ENCODE measurements at places on chromosomes 12 and 14.

GRCh38 chr12:131923260-131923659 is 5.8 kb upstream of the PUS1 start:
- DNase-seq = peak; percentile 69

DNA sequence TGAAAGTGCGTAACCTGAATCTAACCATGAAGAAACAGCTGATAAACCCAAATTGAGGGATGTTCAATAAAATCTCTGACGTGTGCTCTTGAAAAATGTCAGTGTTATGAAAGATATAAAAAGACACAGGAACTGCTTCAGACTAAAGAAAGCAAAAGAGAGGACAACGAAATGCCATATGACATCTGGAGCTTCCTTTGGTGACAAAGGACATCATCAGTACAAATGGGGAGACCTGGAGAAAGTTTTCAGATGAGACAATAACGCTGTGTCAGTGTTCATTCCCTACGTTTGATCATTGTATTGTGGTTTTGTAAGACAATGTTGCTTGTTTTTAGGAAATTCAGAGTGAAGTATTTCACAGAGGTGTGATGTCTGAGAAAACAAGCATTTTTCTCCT is 125.9 kb upstream of the MAP1LC3B2 start:
- no peak for DNase-seq

GRCh38 chr14:39491134-39491571 is 58.9 kb upstream of the FBXO33 start:
- DNase-seq = no peak

DNA sequence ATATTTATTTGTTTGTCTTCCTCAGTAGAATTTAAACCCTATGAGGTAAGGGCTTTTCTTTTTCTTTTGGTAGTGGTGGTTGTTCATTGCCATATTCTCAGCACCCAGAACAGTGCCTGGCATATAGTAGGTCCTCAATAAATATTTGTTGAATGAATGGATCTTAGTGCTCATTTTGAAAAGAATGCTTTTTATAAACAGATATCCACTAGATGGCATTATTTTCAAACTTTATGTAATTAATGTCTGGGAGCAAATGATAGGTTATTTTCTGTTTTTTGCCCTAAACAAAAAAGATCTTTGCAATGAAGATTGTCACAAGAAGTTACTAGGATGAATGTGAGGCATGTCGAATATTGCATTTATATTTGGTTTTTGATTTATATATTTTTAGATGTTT is 64.1 kb downstream of the RAD51B start:
- no peak for DNase-seq

DNA sequence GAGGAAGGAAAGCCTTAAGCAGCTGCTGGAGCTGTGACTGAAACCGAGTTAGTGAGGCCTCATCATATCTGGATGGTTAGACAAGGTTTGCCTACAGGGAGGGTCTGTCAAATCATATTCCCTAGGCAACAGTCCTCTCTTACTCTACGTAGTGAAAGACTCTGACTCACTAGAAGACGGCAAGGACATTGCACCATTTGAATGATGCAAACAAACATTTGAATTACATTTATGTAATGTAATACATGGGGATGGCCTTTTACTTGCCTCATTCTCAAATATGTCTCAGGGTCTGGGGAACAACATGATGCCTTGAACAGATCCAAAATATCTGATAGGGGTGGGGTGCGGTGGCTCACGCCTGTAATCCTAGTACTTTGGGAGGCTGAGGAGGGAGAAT is 29.8 kb upstream of the STRAP start:
- no peak for DNase-seq

- DNase-seq = no peak
Measured at GRCh38 chr14:101361451-101362433, 199.6 kb upstream of the DIO3 start.

DNA sequence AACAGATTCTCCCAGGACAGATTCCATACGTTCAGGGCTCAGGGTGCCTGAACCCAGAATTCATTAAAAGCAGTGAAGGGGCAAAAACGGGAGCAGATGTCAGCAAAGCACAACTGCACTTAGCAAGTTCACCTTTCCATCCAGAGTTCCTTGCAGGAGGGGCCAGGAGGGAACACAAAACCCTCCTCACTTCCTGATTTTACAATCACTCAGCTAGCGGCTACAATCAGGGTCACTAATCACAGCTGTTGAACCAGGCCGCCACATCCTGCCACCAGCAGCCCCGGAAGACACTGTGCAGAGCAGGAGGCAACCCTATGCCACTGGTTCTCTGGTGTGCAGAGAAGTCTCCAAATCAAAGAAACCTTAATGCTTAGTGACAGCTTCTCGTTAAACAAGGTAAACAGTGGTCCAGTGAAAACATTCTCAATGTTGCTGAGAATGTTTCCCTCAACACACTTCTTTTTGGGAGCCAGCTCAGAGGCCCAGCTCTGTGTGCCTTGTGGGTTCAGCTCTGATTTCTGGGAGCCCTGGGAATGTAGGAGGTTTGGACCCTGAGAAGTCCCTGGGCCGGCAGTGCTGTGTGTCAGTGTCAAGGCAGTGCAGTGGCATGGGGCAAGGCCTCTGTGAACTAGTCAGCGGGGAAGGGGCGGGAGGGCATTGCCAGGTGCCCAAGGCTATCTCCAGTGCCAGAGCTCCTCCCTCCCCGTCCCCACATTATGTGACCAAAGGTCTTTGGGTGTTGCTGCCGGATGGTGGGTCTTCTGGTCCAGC is 54.5 kb downstream of the VCPKMT start:
- peak; percentile 80 for DNase-seq

- DNase-seq = no peak
Measured at GRCh38 chr12:92105676-92106075, 40.0 kb downstream of the BTG1 start.

GRCh38 chr14:72740966-72741825 is 152.7 kb downstream of the DPF3 start:
- DNase-seq = no peak

DNA sequence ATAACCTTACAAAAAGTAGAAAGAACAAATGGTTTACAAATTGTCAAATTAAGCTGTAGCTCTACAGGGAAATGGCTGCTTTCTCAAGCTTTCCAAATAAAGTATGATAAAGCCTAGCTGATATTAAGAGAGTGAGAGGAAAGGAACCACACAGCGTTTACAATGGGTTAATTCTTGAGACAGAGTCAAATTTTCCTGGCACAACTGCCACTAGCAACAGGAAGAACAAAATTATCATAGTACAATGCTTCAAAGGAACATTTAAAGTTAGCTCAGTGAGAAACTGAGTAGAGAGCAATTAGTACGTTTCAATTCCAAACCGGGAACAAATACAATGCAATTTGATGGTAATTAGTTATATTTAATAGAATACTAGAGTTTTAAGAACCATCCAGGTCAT is 116.0 kb downstream of the PPP1R12A start:
- no peak for DNase-seq

DNA sequence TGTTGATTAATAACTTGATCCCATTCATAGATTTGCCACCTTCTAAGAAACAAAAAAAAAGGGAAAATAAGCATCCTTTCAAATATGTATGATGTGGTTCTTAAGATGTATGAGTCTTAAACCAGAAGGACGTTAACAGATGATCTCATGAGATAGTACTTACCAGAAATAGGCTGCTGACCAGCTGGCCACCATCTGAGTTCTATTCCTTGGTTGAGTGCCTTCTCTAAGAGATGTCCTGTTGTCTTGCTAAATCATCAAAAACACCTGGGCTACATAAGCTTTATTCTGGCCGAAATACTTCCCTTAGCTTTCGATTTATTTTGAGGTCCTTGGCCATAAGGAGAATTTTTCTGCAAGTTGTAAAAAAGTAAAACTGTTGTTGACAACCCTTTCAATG is 55.6 kb downstream of the GPR65 start:
- DNase-seq = no peak

DNA sequence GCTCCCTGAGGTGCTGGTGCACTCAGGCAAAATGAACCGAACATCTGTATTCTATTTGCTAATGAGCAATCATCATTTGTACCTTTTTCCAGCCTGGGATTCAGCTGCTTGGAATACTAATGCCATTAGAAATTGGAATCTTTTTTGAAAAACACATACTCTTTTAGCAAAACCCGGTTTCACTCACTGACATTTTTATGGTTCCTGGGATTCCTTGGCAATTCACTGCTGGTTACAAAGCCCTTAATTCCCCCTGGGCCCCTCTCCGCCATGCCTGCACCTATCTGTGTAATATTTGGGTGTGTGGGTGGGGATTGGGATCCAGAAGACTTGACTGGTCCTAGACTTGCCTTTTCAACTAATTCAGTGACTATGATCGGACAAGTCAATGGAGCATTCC is 199.1 kb downstream of the FOXN3 start:
- no peak for DNase-seq

DNA sequence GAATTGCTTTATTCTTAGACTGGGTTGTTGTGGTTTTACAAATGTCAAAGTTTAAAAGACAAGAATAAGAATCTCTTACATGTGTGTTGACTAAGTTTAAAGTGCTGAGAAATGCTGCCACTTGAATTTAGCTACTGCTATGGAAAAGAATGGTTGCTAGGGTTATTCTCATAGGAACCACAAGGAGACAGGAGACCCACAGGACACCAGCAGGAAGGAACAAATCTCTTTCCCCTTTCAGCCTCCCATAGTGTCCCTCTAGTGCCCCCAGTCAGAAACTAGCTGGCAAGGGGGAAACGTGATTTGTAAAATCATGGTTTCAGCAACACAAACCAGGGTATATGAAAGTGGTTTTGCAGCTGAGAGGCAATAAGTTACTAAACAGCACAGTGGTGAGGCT is 102.7 kb downstream of the ST8SIA1 start:
- no peak for DNase-seq

DNA sequence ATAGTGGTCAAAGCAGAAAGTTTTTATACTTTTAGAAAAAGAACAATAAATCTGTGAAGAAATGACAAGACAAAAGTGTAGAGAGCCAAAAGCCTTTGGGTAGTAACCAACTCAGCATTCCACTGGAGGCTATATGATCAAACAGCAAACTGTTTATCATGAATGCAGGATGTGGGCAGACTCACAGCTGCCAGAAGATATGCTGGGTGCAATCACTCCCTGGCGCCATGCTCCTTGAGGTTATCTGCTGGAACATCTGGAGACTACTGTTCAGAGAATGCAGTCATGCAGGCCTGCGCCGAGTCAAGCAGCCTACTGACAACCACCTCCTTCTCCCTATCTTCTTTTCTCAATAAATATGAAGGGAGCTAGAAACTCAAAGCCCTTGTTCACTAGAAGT is 49.0 kb upstream of the SLC8A3 start:
- no peak for DNase-seq

DNA sequence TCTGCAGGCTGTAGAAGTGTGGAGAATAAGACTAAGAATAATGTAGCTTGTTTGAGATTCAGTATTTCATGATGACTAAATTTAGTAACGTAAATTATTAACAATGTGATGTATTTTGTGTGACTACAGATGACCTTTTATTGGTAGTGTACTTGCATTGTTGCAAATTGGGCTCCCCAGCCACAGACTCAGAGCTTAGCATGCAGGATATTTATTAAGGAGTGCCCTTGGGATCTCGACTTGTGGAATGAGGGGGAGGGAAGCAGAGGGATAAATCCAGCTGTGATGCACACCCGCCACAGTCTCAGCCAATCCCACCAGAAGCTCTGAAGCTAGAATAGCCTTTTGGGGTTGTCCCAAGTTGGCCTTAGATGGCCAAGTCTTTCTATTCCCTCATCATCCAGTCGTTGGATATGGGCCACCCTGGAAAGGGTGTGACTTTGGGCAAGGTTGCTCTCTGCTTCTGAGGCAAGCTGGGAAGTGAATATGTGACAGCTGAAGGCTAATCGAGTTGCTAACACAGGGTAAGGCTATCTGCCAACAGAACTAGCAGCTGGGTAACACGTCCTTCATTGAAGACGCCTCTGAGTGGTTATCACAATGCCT is 42.1 kb upstream of the USP44 start:
- DNase-seq = no peak

DNA sequence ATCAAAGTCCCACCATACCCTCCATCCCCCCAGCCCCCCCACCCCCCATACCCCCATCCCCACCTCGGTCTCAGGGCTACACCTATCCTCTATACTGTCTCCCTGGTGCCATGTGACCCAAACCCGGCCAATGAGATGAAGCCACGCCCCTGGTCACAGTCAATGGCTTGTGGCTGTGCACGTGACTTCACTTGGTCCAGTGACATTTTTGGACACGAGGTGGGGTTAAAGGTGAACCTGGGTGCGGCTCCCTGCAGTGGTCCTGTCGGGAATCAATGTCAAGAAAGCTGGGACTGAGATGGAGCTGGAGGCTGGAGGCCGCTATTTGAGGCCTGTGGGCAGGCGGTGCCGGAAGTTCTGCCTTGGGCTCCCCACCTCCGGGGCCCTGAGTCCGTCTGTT is 100.7 kb upstream of the MAP1LC3B2 start:
- no peak for DNase-seq

- DNase-seq = no peak
Measured at GRCh38 chr14:95311752-95312151, 8.0 kb downstream of the CLMN start.

DNA sequence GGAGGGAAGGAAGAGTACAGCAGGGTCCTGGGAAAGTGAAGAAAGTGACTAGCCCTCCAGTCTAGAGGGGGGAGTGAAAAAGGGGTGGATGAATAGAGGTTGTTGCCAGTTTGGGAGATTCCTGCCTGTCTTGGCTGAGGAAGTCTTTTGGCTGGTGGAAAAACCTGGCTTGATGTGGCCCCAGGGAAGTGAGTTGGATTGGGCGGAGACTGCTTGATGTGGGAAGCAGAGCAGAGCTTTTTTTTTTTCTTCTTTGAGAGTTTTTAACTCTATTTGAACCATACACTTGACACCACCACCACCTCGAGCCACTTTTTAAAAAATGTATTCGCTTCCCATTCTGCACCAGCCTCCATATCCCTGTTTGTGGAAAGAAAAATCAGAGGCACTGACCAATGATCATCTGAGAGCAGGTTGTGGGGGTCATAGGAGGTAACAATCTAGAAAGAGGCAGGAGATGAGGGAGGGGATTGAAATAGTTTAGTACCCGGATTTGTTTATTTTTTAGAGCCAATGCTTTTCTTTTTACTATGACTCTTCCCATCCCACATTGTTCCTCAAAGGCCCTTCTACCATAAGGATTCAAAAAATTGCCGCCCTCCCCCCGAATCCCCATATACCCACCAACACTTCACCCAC is 690 bp upstream of the DTX3 start:
- DNase-seq = no peak

DNA sequence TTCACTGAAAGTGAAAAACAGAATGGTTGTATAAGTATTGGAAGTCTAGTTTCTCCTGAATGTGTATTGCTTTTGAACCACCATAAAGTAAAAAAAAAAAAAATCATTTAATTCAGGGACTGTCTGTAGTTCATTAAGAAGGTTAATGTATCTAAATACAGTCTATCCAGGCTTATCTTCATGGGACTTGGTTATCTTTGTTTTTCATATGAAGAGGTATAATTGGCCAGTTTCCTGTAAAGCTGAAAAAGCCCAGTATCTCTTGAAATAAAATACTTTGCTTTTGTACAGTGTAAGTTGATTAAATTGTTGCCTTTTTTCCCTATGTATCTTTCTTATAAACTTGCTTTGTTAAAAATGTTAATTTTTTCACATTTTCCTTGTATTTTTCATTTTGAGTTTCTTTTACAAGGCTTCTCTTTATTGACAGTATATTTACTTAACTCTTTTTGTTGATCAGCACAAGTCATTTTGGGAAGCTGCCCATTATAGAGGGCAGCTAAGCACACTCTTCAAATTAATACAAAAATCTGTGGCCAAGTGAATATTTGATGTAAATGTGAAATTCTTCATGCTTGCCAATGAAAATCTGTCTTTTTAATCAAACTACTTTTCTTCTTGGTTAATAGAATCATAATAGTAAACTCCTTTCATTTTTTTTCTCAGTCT is 156.0 kb downstream of the TMTC3 start:
- DNase-seq = no peak

- no peak for DNase-seq
Measured at GRCh38 chr12:121484967-121485366, 85.0 kb downstream of the RNF34 start.

All from CD4-positive, alpha-beta T cell treated with Interleukin-1 beta for 1 hour (primary cell).